ENCODE measurements at places on chromosomes 13 and 19. TPM values are rescaled to one million over a fixed set of nuclear protein-coding genes. Genes with fewer than 3 reads are reported as not detected.

- DNase-seq = no peak
Measured at GRCh38 chr13:61029064-61029463, 386.6 kb downstream of the PCDH20 start.

GRCh38 chr13:87453244-87453643 is 217.9 kb upstream of the SLITRK5 start:
- DNase-seq = no peak

DNA sequence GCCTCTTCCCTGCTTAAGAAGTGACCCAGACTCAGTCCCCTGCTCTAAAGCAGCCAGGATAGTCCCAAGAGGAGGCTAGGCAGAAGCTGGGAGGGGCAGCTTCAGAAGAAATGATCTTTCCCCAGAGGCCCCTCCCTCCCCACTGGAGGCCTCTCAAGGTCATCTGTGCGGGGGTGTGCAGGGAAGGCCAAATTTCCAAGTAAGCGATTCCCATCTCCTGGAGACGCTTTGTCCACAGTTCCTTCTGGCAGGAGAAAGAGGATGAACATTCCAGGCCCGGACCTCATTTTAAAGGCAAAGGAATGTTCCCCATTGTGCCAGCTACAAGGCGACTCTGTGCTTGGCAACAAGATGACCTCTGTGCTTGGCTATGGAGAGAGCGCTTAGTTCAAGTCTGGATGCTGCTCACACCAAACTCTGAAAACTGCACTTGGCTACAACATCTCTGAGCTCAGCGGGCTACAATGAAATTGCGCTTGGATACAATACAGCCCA is 23.5 kb downstream of the COL5A3 start:
- DNase-seq = no peak

Gene BRSK1
- 6.5 TPM for total RNA-seq

DNA sequence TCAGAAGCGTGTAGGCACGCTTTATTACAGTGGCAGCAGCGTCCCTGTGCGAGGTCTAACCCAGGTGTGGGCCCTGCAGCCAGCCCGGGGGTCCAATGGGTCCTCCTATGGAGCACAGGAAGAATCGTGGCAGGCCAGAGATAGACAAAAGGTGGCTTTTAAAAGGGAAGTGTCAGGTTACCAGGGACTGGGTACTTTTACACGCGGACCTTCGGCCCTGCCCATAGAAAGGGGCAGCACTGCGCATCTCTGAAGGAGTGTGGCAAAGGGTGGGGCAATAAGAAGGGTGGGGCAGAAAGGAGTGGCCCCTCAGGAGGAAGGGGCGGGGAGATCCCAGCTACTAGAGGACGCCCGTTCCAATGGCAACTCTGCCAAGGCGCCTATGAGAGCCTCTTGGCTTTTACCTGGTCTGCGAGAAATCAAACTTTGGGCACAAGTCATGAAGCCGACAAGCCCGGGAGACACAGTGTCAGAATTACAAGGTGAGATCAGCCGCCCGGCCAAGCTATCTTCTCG is 1419.8 kb downstream of the UQCRFS1 start:
- peak; percentile 19 for DNase-seq

DNA sequence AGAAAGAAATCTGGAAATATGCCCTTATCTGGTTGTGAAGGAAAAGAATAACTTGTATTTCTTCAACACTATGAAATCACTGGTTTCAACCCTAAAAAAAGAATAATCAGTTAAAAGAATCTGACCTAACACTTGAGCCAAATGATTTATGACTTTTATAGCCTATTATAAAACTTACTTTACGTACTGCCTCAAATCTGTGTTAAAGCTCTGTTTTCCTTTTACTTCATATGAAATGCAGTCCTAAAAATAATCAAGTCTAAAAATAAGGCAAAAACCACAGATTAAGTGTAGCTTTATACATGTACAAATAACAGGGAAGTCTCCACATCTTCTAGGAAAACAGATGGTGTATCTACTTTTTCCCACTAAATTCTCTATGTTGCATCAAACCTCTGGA is 101.3 kb downstream of the VWA8 start:
- DNase-seq = no peak

GRCh38 chr13:108120302-108120701 is 95.0 kb downstream of the LIG4 start:
- no peak for DNase-seq

Gene SIAH3
- total RNA-seq = not detected

- DNase-seq = peak; percentile 86
Measured at GRCh38 chr19:12778017-12778904, 2.9 kb upstream of the HOOK2 start.

DNA sequence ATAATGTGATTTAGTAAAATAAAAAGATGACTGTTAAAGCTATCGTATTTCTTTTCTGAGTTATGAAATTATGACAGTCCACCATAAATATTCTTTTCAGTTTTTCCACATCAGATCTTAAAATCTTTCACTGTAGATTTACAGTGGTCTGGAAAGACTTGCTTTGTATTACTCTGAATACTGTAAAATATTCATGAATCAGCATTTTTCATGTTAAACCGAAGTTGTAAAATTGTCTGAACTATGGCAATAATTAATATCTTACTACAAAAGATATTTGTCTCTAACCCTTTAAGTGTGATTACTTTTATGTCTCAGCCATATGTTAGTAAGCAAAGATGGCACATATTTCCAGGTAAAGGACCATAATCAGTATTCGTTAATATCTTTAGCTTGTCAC is 1397.2 kb upstream of the PCDH9 start:
- no peak for DNase-seq
